Spinal cord (tissue), 10 donors: ENCODE measurements at places on chromosomes 6 and 20. TPM values are rescaled to one million over a fixed set of nuclear protein-coding genes. Genes with fewer than 3 reads are reported as not detected.

GRCh38 chr6:70520575-70520974, 46.2 kb upstream of the SDHAF4 start:
- H3K27me3 ChIP-seq = no peaks in the 10 kb centered on the region
- DNase-seq = no peak
- no peaks in the 10 kb centered on the region for H3K4me1 ChIP-seq
- no peak overlapping the region for H3K4me3 ChIP-seq

NRN1 gene
- 27.4 TPM for total RNA-seq

- DNase-seq = no peak
- H3K4me1 ChIP-seq = no peaks in the 10 kb centered on the region
- H3K36me3 ChIP-seq = peaks cover 39% of the 10 kb centered on the region
- no peak overlapping the region for H3K4me3 ChIP-seq
- H3K27me3 ChIP-seq = no peaks in the 10 kb centered on the region
Measured at GRCh38 chr20:1160991-1161390, 23.8 kb downstream of the TMEM74B start.

DNA sequence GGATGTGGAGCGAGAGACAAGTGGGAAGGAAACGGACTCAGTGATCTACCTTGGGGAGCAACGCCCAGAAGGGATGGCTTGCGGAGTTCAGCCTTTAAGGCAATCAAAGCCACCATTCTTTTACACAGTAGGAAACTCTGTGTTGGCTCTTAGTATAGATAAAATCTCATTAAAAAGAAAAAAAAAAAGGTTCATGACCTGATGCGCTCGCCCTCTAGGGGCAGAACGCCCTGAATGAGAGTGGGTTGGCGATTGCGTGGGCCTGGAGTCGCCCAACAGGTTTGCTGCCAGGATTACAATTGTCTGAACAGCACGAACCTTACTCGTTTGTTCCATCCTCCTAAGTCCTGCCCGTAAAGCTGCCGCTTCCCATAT, 1.2 kb downstream of the TPD52L1 start:
- peak overlapping the region; percentile 64 for H3K4me3 ChIP-seq
- peaks cover 16% of the 10 kb centered on the region for H3K4me1 ChIP-seq
- no peak overlapping the region for H3K27ac ChIP-seq
- no peak for DNase-seq
- H3K36me3 ChIP-seq = no peaks in the 10 kb centered on the region
- peaks cover 23% of the 10 kb centered on the region for H3K27me3 ChIP-seq

DNA sequence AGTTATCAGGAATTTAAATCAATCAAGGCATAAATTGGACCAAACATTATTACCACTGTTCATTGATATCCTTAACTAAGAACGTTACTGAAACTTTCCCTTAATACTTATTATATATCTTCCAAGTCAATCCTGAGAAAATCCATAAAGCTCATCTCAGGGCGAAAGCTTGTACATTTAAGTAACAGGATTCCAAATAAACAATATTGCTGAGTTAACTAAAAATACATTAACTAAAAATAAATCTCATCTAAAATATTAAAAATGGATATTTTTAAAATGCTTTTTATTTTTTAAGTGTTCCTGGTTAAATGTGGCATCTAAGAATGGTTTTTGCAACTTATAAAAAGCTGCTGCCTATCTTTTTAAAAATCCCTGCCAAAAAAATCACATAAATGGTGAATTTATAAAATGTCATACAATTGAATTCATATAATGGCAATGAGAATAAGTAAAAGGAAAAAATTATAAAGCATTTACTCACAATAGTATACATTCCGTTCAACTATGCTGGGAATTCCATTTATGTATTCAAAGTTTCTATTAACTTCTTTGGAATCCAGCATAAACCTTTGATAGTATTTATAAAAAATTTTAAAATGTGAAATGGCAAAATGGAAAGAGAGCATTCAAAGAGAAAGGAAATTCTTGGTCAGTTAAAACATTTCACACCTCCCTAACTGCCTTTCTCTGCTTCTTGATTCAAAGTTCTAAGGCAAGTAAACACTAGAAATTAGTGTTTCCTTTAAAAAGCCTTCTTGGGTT, 20.8 kb upstream of the GMDS start:
- no peaks in the 10 kb centered on the region for H3K4me1 ChIP-seq
- H3K27ac ChIP-seq = no peak overlapping the region
- peaks cover 3% of the 10 kb centered on the region for H3K36me3 ChIP-seq
- no peak overlapping the region for H3K4me3 ChIP-seq
- no peaks in the 10 kb centered on the region for H3K27me3 ChIP-seq
- DNase-seq = no peak

DNA sequence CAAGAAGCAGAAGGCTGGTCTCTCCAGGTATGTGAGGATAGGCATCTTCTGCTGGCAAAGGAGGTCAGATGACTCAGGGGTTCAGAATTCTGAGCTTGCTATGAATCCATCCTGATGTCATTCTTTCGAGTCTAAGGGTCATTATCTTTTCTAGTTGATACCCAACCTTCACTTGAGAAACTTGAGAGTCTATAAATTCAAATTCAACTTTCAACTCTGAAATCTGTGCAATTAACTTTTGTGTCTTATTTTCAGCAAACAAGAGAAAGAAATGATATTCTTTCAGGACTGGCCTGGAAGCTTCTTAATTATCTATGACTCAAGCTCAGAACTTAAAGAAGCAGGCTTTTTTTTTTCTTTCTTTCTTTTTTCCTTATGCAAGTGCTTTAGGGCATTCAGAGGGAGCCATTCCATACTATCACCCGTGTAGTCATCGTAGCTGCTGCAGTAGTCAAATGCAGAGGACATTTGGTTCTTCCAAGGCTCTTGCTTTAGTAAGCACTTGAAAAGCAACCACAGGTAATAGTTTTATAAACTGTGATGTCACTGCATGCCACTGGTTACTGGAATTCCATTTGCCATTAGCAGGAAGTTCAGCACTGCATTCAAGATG, 93.0 kb downstream of the ADTRP start:
- H3K36me3 ChIP-seq = no peaks in the 10 kb centered on the region
- H3K4me1 ChIP-seq = no peaks in the 10 kb centered on the region
- no peaks in the 10 kb centered on the region for H3K27me3 ChIP-seq
- no peak overlapping the region for H3K27ac ChIP-seq

TCP1 gene
- total RNA-seq = 184 TPM

DNA sequence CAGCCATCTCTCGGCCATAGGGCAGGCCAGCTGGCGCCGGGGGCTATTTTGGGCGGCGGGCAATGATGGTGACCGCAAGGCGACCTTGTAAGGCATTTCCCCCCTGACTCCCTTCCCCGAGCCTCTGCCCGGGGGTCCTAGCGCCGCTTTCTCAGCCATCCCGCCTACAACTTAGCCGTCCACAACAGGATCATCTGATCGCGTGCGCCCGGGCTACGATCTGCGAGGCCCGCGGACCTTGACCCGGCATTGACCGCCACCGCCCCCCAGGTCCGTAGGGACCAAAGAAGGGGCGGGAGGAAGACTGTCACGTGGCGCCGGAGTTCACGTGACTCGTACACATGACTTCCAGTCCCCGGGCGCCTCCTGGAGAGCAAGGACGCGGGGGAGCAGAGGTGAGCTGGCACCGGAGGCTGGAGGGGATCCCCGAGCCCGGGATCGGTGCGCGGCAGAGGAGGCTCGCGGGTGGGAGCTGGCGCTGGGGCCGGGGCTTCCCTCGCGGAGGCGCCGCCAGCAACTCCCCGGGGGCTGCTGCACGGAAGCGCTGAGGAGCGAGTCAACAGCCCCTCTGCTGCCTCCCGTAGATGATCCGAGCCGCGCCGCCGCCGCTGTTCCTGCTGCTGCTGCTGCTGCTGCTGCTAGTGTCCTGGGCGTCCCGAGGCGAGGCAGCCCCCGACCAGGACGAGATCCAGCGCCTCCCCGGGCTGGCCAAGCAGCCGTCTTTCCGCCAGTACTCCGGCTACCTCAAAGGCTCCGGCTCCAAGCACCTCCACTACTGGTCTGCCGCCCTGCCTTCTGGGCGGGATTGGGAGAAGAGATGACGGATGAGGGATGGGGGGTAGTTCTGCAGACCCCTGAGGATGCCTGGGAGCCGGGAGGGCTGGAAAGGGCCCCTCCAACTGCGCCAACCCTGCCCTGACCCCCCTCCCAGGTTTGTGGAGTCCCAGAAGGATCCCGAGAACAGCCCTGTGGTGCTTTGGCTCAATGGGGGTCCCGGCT, at the start of the genes CTSA and NEURL2:
Gene CTSA (plus strand): TSS at position 351 of the 999 bp plus-strand sequence. CDS start 234 bp downstream, at position 585.
Gene NEURL2 (minus strand): TSS at position 224 of the 999 bp plus-strand sequence. CDS start 217 bp downstream, at position 7.
- H3K27me3 ChIP-seq = no peaks in the 10 kb centered on the region
- DNase-seq = peak; percentile 87
- peak within 1 kb of the TSS; percentile 88 for H3K27ac ChIP-seq
- peak within 1 kb of the TSS; percentile 94 for H3K4me3 ChIP-seq
- peaks cover 42% of the 10 kb centered on the region for H3K4me1 ChIP-seq

DNA sequence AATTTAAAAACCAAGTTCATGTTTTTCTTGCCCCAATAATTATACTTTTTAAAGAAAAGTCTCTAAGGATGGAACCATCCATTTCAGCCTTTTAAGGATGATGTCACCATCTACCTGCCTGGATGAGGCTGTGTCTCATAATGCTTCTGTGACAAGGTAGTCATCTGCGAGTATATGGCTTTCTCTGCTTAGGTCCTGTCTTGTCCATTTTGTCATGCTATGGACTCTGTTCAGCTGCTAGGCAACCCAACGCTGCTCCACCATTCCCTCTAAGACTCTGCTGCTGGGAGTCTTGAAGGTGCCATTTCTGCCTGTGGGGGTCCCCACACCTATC, 459.8 kb upstream of the RUNX2 start:
- no peak for DNase-seq
- H3K27ac ChIP-seq = no peak overlapping the region
- no peaks in the 10 kb centered on the region for H3K4me1 ChIP-seq
- no peak overlapping the region for H3K4me3 ChIP-seq

RAB23 gene
- total RNA-seq = 40.1 TPM

- no peak overlapping the region for H3K4me3 ChIP-seq
- peak; percentile 64 for DNase-seq
- H3K4me1 ChIP-seq = no peaks in the 10 kb centered on the region
- no peaks in the 10 kb centered on the region for H3K36me3 ChIP-seq
- no peak overlapping the region for H3K27ac ChIP-seq
Measured at GRCh38 chr6:121055572-121056163, 278.6 kb downstream of the TBC1D32 start.

DNA sequence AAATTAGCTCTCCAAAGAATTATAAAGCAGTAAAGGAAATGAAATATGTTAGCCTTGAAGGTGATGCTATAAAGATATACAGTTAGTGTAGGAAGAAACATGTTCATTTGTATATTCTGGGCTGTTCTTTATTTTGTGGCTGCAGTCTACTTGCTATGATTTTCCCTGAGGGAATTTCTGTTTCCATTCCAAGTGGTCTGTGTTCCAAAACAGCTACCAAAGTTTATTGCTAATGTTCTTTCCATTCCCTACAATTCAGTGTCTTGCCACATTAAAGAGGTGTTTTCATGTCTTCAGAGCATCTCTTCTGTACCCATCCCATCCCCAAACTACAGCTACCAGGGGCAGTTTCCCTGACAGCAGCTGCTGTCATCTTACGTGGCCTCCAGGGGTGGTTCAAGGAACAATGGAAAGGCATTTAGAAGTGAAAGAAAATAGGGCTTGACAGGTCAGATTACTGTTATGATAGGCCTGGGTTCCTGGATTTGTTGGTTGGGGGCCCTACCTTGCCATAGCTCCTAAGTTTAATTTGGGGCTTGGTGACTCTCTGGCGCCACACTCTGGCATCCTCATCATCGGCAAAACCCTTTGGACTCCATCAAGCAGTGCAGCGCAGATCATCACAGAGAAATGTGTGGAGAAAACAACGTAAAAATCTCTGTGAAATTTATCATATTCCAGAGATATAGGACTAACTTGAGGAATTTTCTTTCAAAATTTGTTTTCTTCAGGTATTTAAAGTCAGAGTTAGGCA, 33.8 kb upstream of the AIG1 start:
- H3K27ac ChIP-seq = no peak overlapping the region
- no peak overlapping the region for H3K4me3 ChIP-seq
- no peaks in the 10 kb centered on the region for H3K27me3 ChIP-seq
- DNase-seq = no peak
- no peaks in the 10 kb centered on the region for H3K4me1 ChIP-seq

- DNase-seq = no peak
- no peak overlapping the region for H3K27ac ChIP-seq
- H3K36me3 ChIP-seq = no peaks in the 10 kb centered on the region
- no peaks in the 10 kb centered on the region for H3K27me3 ChIP-seq
Measured at GRCh38 chr6:6746333-6746969, 157.9 kb downstream of the LY86 start.

DNA sequence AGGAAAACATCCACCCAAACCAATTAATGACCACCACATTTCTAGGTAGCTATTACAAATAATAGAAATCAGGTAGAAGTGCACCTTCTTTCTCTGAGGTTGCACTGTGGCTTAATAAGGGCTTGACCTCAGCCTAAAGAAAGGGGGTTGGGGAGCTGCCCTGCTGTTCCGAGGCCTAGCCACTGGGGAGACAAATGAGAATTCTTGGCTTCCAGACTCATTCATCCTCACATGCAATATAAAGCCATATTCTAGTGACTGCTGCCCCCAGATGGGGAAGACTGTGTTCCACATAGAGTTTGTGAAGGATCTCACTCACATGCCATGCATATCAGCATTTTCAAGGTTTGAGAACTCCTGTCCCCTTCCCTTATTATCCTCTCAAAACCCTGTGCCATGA, 22.9 kb downstream of the SAYSD1 start:
- H3K4me3 ChIP-seq = no peak overlapping the region
- H3K36me3 ChIP-seq = no peaks in the 10 kb centered on the region
- no peak overlapping the region for H3K27ac ChIP-seq
- no peaks in the 10 kb centered on the region for H3K27me3 ChIP-seq

GRCh38 chr6:15776458-15776980, 113.7 kb upstream of the DTNBP1 start:
- H3K27me3 ChIP-seq = no peaks in the 10 kb centered on the region
- DNase-seq = no peak
- no peaks in the 10 kb centered on the region for H3K36me3 ChIP-seq
- H3K4me1 ChIP-seq = no peaks in the 10 kb centered on the region
- H3K27ac ChIP-seq = no peak overlapping the region

- no peak overlapping the region for H3K4me3 ChIP-seq
- H3K4me1 ChIP-seq = no peaks in the 10 kb centered on the region
- no peaks in the 10 kb centered on the region for H3K27me3 ChIP-seq
- H3K27ac ChIP-seq = no peak overlapping the region
Measured at GRCh38 chr20:58117944-58118343, 110.5 kb downstream of the ANKRD60 start.

GRCh38 chr20:47854687-47855212, 69.5 kb upstream of the SULF2 start:
- H3K36me3 ChIP-seq = no peaks in the 10 kb centered on the region
- no peak overlapping the region for H3K27ac ChIP-seq
- DNase-seq = no peak
- H3K4me1 ChIP-seq = peaks cover 16% of the 10 kb centered on the region

LY6G6D gene
- 1.1 TPM for total RNA-seq

GRCh38 chr6:53353624-53354023, 4.9 kb upstream of the ELOVL5 start:
- no peaks in the 10 kb centered on the region for H3K27me3 ChIP-seq
- no peak overlapping the region for H3K4me3 ChIP-seq
- H3K4me1 ChIP-seq = peaks cover 2% of the 10 kb centered on the region
- DNase-seq = no peak
- no peak overlapping the region for H3K27ac ChIP-seq
- no peaks in the 10 kb centered on the region for H3K36me3 ChIP-seq
